Stimulated activated CD4-positive, alpha-beta T cell treated with anti-CD3 and anti-CD28 coated beads, Interleukin-4, amount 100 ng/mL, for 48 hours (primary cell): ENCODE measurements at places on chromosomes 13 and 19.

DNA sequence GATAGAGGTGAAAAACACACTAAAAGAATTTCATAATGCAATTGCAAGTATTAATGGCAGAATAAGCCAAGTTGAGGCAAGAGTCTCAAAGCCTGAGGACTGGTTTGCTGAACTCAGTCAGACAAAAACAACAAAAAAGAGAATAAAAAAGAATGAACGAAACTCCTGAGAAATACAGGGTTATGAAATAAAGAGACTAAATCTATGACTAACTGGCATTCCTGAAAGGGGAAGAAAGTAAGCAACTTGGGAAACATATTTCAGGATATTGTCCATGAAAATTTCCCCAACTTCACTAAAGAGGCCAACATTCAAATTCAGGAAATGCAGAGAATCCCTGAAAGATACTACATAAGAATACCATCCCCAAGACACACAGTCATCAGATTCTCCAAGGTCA lies 47.8 kb downstream of the UBL3 start:
- no peak for DNase-seq

GRCh38 chr13:31824705-31825517 lies 85.6 kb downstream of the RXFP2 start:
- DNase-seq: no peak

GRCh38 chr13:33217256-33217655 lies 68.3 kb downstream of the STARD13 start:
- no peak for DNase-seq

GRCh38 chr19:48683349-48683748 lies 10.5 kb upstream of the NTN5 start:
- peak; percentile 18 for DNase-seq

GRCh38 chr19:10230861-10231611 lies at the start of gene S1PR2:
Gene S1PR2 (minus strand): TSS chr19:10231331. CDS start chr19:10224905, 6,426 bp downstream.
- peak; percentile 59 for DNase-seq

- no peak for DNase-seq
Observed at GRCh38 chr19:5993201-5993600, 15.3 kb upstream of the RANBP3 start.

DNA sequence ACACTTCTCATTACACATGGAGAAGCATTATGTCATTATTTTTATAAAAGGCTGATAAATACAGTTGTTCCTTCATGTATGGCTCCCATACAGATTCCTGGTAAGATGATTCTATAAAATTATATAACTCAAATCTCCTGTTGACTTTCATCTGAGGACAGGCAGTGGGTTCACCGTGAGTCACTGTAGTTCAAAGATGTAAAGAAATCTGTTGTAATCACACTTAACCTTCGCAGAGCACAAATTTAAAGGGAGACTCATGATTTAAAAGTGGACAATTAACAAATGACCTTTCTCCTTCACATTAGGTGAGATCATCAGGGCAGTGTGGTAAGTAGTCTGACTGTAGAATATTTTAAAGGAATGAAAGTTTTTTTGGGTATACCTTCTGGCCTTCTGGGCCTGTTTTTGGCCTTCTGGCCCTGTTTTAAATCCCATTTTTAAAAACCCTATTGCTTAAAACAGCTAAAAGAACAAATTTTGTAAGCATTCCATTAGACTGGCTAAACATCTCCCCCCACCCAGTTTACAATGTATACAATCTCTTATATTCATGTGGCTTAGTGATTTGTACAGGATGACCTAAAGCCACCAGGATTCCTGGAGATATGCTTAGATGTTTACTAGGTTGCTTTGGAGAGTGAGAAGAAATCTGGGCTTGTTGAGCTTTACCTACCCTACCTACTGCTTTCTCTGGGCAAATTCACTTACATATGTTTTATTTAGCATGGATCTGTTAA lies 171.2 kb downstream of the ITGBL1 start:
- no peak for DNase-seq

DNA sequence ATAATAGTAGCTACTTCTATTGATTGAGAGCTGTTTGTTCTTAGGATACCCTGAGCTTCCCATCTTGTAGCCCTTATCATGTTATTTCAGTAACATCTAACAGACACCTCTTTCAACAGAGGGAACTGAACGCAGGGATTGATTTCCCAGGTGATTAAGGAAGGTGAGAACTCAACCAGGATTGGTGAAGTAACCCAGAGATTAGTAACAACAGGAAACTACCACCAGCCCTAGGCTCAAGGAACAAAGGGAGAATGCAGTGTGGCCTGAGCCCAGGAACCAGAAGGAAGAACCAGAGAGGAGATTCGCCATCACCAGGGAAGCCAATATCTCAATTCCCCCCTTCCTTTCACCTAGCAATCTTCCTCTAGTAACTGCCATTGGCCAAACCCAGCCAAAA lies 8.5 kb downstream of the DHRS12 start:
- no peak for DNase-seq

DNA sequence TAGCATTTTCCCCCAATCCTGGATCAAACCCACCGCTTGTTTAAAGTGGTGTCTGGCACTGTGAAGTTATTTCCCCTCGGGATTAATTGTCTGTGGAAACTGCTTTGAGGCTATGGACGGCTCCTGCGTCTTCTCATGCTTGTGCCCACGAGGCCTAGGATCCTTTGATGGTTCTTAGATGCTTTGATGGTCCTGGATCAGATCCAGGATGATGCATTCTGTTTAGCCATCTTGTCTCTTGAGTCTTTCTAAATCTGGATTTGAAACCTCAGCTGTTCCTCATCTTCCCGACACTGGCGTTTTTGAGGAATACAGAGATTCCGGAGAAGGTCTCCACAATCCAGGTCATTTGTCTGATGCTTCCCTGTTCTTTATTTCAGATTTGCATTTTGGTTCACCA lies 36.1 kb upstream of the USP29 start:
- no peak for DNase-seq

GRCh38 chr19:55437410-55437809 lies 5.7 kb downstream of the SHISA7 start:
- DNase-seq: no peak

- no peak for DNase-seq
Observed at GRCh38 chr13:70732611-70733010, 624.4 kb upstream of the KLHL1 start.

- DNase-seq: no peak
Observed at GRCh38 chr19:16369664-16370576, 45.3 kb downstream of the KLF2 start.

- DNase-seq: no peak
Observed at GRCh38 chr19:29395111-29395733, 130.6 kb upstream of the VSTM2B start.

DNA sequence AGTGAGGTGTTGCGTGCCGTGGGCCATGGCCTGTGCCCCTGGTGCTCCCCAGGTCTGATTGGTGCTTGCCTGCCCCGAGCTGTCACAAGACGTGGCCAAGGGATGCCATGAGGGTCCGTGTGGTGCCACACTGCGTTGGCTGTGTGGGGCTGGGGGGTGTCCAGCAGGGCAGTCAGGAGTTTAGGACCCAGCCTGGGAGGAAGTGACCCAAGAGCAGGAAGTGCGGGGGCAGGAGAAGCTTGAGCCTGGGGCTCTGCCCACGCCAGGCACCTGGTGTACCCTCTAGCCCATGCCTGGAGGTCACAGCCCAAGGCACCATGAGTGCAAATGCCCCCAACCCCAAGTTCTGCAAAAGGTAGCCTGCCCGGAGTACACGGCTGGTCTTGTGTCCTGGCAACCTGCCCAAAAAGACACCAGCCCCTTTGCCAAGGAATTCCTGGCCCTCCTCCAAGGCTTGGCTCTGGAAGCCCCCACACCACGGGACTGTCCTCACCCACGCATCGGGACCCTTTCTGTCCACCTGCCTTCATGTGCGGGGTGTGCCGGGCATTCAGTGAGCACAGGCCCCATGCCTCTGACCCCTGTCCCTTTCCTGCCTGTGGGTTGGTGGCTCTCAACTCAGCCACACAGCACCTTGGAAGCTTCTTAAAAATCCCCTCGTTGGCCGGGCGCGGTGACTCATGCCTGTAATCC lies 24.9 kb downstream of the MPND start:
- DNase-seq: no peak

GRCh38 chr19:10245189-10245939 lies 6.7 kb upstream of the MRPL4 start:
- DNase-seq: no peak

- no peak for DNase-seq
Observed at GRCh38 chr13:99347911-99348451, 40.8 kb upstream of the GPR183 start.

DNA sequence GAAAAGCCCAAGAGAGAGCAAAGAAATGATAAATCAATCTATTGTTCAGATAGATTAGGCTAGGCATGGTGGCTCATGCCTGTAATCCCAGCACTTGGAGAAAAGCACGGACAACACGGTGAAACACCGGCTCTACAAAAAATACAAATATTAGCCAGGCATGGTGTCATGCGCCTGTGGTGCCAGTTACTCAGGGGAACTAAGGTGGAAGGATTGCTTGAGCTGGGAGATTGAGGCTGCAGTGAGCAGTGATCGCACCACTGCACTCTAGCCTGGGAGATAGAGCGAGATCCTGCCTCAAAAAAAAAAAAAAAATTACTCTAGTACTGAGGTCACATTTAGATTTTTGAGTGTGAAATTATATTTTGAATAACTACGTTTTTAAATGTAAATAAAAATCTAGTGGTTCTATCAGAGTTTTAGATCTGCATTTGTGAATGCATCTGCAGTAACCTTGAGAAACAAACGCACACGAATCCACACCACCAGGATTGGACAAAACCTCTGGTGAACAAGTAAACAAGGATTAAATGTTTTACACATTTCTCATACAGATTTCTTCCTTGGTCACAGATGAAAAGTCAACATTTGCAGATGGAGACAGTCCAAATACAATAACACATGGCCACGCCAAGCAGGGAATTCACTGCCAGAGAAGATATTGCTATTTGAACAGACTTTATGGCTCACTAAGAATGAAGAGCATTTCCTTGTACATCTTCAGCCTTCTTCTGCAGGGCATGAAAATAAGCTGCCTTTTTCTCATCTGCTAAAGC lies 917.6 kb downstream of the PCDH9 start:
- no peak for DNase-seq

DNA sequence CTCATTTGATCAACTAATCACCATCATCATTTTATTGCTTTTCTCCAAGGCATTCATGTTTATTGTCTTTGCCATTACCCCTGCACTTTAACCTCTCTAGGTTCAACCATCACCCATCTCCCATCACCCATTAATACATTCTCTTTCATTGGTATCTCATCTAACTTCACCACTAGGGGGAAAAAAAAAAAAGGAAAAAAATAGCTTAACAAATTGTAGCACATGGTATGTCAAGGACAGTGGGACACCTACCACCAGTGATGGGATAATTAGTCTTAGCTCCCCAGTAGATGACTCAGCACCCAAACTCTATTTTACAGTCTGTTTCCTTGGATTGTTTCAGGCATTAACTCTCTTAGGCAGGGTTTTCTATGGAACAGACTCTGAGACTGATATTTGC lies 1770.2 kb upstream of the MIR17HG start:
- no peak for DNase-seq

DNA sequence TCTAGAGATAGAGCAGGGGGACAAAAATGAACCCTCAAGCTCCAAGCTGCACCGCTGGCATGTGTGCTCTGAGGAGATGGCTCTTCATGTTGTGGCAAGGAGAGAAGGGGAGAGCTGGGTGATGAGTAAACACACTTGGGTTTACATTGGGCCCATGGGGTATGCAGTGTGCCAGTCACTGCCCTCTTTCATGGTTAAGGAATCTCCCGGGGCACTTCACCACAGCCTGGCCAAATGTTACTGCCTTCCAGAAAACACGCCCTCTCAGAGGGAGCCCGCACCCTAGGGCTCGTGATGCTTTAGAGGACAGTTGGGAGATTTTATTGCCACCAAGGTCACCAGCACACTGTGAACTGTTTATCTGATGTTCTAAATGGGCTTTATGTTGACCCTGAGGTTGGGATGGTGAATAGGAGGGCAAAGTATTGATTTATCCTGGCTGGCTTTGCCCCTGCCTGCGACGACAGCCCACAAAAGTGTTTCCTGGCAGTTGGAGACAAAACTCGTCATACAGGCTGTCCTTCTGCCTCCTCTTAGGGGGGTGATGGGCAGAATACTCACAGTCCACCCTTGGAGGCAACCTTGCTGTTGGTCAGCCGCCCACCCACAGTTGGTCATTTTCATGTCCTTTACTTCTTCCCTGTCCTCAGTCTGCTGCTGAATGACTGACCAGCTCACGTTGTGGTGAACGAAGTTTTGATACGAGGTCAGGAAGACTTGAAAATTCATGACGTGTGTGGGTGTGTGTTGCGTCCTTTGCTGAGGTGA lies 156.9 kb downstream of the STK24 start:
- DNase-seq: no peak

DNA sequence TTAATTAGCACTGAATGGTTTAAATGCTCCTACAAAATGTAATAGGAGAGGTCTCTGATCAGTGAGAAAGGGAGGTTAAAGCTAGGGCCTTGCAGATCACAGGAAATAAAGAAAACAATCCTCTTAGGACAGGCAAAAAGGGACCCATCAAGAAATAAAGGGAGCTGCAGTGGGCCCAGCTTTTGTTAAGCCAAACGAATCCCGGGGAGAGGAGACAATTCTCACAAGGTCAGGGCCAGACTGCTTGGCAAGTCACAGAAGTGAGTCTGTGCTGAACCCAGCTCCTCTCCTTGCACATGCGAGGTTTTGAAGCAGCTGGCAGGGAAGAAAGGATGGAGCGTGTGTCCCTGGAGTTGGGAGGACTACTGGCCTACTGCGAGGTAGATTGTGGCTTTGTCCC lies 285.8 kb downstream of the COG6 start:
- DNase-seq: no peak

DNA sequence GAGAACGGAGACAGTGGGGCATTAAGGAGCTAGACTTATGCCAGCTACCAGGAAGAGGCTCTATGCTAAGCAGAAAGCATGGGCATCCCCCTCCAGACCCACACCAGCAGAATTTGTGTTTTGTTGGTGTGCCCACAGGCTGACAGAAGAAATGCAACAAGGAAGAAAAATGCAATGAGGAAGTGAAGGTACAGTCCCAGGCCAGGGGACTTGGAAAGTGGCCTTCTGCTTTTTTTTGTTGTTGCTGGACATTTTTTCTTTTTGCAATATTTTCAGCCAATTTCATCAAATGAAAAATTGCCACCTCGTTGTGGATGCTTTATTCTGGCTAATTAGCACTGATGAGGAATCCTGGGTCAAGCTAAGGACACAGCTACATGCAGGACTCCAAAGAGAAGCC lies 167.7 kb downstream of the TSHZ3 start:
- no peak for DNase-seq
